ENCODE measurements at places on chromosomes 11 and 22.

DNA sequence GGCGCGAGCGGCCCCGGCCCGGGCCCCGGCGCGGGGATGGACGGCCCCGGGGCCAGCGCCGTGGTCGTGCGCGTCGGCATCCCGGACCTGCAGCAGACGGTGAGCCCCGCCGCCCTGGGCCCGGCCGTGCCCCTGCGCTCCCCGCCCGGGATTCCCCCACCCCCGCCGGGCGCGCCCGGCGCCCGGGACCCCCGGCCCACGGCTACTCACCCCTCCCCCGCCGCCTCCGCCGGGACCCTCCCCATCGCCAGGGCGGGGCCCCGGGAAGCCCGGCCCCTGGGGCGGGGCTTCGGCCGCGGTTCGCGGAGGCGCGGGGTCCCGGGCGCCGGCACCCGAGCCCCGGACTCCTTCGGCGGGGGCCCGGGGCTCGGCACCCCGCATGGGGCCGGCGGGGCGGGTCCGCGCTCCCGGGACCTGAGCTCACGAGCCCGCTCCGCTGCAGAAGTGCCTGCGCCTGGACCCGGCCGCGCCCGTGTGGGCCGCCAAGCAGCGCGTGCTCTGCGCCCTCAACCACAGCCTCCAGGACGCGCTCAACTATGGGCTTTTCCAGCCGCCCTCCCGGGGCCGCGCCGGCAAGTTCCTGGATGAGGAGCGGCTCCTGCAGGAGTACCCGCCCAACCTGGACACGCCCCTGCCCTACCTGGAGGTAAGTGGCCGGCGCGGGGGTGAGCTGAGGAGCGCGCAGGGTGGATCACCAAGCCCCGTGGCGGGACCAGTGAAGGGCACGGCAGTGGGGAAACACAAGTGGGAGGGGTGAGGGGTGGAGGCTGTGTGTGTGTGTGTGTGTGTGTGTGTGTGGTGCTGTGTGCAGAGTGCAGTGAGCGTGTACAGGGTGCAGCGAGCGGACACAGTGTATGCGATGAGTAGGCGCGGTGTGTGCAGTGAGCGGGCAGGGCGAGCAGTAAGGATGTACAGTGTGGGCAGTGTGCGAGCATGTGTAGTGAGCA is 2.3 kb downstream of the SHANK3 start:
- DNase-seq, result no peak

GRCh38 chr22:43384863-43385262 is 27.0 kb upstream of the MPPED1 start:
- no peak for DNase-seq

- DNase-seq, result no peak
These were observed 922.1 kb downstream of the OPCML start for GRCh38 chr11:132610216-132610615.

DNA sequence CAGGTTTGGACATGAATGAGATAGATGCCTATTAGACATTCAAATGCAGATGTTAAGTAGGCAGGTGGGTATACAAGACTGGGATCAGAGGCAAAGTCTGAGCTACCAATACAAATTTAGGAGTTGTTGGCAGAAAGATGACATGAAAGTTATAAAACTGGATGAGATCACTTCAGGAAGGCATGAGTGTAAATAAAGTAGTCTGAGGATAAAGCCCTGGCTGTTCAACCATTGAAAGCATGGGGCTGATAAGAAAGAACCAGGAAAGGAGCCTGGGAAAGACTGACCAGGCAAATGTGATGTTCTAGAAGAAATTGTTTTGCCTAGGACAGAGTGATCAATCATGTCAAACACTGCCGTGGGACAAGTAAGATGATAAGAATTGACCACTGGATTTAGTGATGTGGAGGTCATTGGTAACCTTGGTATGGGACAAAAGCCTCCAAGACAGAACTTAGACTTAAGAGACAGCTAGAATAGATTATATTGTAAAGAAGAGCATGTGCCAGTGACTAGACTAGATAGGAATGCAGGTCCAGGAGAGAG is 98.5 kb downstream of the EHF start:
- DNase-seq, result no peak

- DNase-seq, result no peak
These were observed 1176.4 kb downstream of the BRD1 start for GRCh38 chr22:48651036-48651890.

DNA sequence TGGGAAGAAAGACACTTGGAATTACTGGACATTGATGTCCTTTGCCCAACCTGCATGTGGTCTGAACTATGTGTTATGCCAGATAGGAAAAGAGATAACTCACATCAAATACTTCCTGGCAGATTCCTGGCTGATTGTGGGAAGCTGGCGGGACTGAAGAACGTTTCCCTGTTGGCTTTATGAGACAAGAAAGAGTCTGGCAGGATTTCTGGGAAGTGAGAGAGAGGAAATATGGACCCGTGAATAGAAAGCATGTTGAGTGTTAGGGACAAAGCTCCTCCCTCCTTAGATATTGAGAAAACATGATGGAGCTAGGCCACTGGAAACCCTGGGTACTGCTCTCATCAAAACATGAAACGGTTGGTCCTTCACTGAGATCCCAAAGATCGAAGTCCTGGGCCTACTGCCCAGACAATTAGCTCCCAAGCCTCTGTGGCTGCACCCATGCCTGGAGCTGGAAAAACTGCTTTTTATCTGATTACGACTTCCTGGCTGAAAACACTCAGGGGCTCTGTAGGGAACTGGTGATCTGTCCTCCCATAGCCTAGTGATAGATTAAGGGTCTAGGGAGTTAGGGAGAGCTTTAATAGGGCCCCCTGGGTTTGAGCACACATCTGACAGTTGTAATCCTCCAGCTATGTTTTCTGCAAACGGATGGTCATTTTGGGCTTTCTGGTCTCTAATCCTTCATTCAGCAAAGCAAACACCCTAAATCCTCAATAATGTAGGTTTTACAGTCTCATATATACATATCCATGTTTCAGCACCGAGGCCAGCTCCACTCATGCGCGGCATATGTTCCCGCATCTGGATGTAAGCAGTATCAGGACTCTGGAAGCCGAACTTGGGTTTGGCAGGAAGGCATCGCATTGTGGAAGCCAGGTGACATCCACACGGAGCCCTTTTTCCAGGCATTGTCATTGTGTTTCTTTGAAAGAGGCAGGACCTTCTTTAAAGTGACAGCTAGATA is 6.1 kb upstream of the B3GAT1 start:
- no peak for DNase-seq

DNA sequence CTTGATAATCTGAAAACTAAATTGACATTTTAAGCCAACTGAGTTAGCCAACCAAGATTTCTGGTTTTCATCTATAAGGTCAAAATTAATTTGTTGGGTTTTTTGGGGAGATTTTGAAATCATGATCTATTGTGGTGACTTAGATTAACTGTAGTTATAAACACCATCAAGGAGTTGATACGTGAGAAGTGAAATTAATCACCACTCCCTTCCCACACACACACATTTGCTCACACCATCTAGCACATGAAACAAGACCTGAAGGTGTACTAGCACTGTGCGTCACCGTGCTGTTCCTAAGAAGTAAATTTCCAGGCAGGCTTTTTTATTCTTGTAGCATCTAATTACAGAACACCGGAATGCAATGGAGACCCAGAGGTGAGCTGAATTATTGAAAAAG is 2.1 kb downstream of the OR5B21 start:
- DNase-seq, result no peak

- no peak for DNase-seq
These were observed 566.8 kb upstream of the KIRREL3 start for GRCh38 chr11:127567237-127567932.

DNA sequence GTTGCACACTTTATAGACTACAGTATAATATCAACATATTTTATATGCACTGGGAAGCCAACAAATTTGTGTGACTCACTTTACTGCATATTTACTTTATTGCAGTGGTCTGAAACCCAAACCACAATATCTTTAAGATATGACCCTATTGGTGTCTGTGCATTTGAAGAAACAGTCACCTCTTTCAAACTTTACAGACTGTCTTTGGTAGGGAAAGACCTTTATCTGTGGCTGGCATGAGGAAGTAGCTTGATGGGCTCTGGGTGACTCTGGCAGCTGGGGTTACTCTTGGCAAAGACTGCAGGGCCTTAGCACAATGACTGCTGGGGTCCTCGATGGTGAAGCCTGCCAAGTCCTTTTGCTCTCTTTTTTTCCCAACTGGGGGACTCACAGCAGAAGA is 21.3 kb upstream of the ABTB2 start:
- DNase-seq, result no peak
